Activated naive CD8-positive, alpha-beta T cell treated with anti-CD3 and anti-CD28 coated beads, Interleukin-2, amount 10 ng/mL, durations not matched to agents 7 days and 5 days (primary cell): ENCODE measurements at places on chromosomes 12 and 14. TPM values are rescaled to one million over a fixed set of nuclear protein-coding genes. Genes with fewer than 3 reads are reported as not detected.

The ACYP1 gene
- 54.7 TPM for total RNA-seq

DNA sequence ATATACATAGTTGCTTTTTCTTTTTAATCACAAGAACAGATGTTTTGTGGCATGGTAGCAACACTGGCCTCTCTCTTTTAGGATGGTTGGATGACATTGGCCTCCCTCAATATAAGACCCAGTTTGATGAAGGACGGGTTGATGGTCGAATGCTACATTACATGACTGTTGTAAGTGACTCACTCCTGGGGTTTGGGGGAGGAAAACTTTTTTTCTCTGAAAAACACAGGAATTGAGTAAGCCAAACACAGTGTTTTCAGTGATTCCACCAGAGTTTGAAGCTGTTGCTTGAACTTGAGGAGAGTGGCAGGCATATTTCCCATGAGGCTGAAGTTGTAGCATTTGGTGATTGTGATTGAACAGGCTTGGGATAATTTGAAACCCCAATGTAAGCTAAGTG, 13.7 kb upstream of the REP15 start:
- DNase-seq = no peak

GRCh38 chr14:23300687-23301223, 1.9 kb downstream of the PPP1R3E start:
- peak; percentile 48 for DNase-seq

The CCDC59 gene
- total RNA-seq = 56.2 TPM

The GPD1 gene
- 0.33 TPM for total RNA-seq

The IFI27 gene
- total RNA-seq = 237 TPM

The ALDH2 gene
- 1.9 TPM for total RNA-seq

The PPP1R1A gene
- total RNA-seq = not detected

DNA sequence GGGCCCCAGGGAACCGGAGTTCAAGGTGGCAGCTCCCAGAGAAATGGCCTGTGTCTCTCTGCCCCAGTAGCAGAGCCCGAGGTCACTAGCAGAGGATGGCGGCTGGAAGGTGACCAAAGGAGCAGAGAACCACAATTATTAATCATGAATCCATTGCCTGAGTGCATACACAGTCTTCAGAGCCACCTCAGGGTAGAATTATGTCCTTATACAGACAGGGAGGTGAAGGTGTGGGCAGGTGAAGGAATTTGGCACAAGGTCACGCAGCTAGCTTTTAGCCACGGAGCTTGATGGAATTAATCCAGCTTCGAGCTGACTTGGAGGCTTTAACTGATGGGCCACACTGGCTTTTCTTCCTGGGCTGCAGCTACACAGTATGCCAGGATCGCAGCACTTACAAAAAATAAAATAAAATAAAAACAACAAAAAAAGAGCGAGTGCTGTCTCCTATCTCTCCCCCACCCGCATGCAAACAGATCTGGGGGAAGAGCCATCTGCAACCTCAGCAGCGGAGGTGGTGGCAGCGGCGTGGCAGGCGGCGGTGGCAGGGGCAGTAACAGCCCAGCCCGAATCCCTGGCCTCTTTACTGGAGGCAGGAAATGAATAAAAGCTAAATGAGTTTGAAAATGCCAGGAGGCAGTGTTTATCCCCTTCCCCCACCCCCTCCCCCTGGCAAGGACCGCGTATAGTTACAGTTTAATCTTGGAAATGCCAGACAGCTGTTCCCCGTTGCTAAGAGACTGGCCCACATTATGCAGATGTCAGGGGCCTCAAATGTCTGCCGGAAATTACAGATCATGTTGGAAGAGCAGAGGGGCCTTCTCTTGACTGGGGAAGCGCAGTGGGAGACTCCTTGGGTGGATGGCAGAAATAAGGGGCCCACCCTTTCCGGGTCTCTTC, 93.5 kb downstream of the LRRC74A start:
- peak; percentile 54 for DNase-seq

- DNase-seq = no peak
These were observed 755.1 kb upstream of the TBX3 start for GRCh38 chr12:115439008-115439601.

- DNase-seq = no peak
These were observed 165.6 kb upstream of the TMCC3 start for GRCh38 chr12:94815958-94816357.

- no peak for DNase-seq
These were observed 60.2 kb upstream of the FERMT2 start for GRCh38 chr14:53011053-53011462.

GRCh38 chr14:71856199-71856919, 75.9 kb upstream of the RGS6 start:
- no peak for DNase-seq

The SLC7A8 gene
- 3.1 TPM for total RNA-seq

The KRT75 gene
- total RNA-seq = not detected

The DEPDC4 gene
- total RNA-seq = 2.3 TPM

The FBLN5 gene
- total RNA-seq = 2.4 TPM

DNA sequence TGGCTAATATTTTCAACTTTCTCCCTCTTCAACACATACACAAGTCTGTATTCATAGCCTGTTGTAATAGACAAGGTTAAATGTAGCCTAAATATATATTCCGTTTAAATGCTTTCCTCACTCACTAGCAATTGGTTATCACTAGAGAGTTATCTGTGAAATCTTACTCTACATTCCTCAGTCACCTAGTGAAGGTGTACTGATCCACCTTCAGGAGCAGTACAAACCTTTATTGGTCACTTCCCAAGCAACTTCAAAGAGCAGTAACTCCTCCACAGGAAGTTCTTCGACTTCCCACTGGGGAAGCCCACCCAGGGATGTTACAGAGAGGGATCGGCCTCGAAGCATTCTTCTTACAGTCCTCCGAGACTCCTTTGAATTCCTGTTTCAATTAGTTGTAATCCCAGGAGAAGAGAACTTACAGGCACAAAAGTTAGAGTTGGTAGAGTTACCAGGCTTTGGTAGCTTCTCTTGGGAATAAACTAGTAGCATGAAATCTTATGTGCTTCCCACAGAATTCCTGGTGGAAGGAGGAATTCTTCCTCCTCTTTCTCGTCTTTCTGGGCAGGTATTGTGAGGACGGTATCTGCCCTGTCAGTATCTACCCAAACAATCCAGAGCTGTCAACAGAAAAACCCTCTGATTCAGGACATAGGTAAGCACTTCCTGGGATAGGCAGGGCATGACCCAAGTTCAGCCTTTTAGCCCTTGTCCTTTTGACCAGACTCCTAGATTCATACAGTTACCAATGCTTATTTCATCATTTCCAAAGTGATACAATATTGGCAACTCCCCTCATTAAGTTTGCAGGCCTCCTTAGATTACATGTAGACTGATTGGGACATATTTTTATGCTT, at the start of gene GYS2:
Gene GYS2, minus strand, starts transcription at position 603 of the 857 bp plus-strand sequence. Its CDS starts 255 bp downstream, at position 348.
- DNase-seq = no peak

The TAS2R9 gene
- not detected for total RNA-seq

The MYH6 gene
- not detected for total RNA-seq

The GPR162 gene
- total RNA-seq = 0.51 TPM

GRCh38 chr14:101601606-101602465, 40.5 kb downstream of the DIO3 start:
- peak; percentile 15 for DNase-seq

DNA sequence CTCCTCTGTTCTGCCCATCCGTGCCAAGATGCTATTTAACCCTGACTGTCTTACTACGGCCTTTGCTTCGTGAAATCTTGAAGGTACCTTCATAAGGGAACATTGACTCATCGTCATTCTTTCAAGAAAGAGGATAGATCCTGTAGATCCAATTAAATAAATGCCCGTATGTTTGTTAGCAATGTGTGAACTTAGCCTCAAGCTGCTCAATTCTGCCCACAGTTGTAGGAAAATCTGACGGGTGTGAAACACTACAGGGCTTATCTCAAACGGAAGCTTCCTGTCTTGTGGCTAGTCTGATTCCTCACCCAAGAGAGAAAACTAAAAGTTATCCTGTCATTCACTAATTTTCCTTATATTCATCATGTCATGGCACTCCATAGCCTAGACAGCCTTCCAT, 168.0 kb upstream of the TBX3 start:
- no peak for DNase-seq

- DNase-seq = peak; percentile 16
These were observed 17.4 kb upstream of the KRT7 start for GRCh38 chr12:52215587-52216031.

The GPRC5D gene
- not detected for total RNA-seq

GRCh38 chr12:26786865-26787514, 46.0 kb downstream of the ITPR2 start:
- no peak for DNase-seq

- no peak for DNase-seq
These were observed 43.2 kb downstream of the KRT80 start for GRCh38 chr12:52148464-52149181.

- DNase-seq = no peak
These were observed 214.2 kb downstream of the ADAMTS20 start for GRCh38 chr12:43337571-43338444.

The MED13L gene
- 120 TPM for total RNA-seq

GRCh38 chr12:131087991-131088700, 134.4 kb downstream of the ADGRD1 start:
- DNase-seq = no peak

GRCh38 chr14:68359837-68360552, 432.9 kb downstream of the ZFP36L1 start:
- no peak for DNase-seq

DNA sequence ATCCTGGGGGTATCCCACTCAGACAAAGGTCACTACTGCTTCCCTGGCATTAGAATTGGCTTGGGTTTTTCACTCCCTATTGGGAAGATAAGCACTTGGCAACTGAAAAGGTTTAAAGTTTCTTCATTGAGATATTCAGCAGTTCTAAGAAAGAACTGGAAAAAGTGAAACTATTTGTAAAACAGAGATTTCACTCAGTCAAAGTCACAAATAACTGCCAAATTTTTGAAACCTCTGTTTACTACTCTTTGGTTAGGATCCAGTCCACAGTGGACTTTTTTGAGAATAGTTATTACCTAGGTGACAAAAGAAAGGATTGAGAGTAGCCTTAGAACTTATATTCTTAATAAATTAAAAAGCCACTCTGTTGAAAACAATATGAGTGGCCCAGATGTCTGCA, 84.8 kb downstream of the FIGNL2 start:
- no peak for DNase-seq

The SIX4 gene
- total RNA-seq = 0.17 TPM

- no peak for DNase-seq
These were observed 6.5 kb downstream of the TPH2 start for GRCh38 chr12:71945121-71945520.

- no peak for DNase-seq
These were observed 31.9 kb upstream of the SOS2 start for GRCh38 chr14:50263321-50263720.

GRCh38 chr12:89980236-89980635, 271.6 kb upstream of the ATP2B1 start:
- DNase-seq = no peak

GRCh38 chr12:67716817-67717216, 68.3 kb downstream of the DYRK2 start:
- DNase-seq = no peak

The LRFN5 gene
- total RNA-seq = not detected

The APOLD1 gene
- 12.1 TPM for total RNA-seq

DNA sequence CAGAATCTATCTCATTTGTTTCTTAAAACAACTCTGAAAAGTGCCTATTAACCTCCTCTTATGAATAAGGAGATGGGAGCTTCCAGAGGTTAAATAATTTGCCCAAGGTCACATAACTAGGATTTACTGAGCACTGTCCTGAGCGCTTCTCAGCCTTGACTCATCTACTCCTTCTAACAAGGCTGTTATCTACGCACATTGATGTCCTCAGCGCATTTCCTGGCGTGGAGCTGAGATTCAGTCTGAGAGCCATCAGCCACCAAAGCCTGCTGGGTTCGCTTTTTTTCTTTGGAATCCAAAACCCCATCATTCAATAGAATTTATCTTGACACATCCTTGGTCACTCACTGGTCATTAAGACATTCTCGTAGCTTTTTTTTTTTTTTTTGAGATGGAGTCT, 29.3 kb downstream of the AK7 start:
- no peak for DNase-seq

The KCNH5 gene
- not detected for total RNA-seq

GRCh38 chr12:47249719-47250357, 170.1 kb upstream of the AMIGO2 start:
- no peak for DNase-seq

GRCh38 chr14:39467889-39468524, 35.8 kb upstream of the FBXO33 start:
- DNase-seq = no peak

DNA sequence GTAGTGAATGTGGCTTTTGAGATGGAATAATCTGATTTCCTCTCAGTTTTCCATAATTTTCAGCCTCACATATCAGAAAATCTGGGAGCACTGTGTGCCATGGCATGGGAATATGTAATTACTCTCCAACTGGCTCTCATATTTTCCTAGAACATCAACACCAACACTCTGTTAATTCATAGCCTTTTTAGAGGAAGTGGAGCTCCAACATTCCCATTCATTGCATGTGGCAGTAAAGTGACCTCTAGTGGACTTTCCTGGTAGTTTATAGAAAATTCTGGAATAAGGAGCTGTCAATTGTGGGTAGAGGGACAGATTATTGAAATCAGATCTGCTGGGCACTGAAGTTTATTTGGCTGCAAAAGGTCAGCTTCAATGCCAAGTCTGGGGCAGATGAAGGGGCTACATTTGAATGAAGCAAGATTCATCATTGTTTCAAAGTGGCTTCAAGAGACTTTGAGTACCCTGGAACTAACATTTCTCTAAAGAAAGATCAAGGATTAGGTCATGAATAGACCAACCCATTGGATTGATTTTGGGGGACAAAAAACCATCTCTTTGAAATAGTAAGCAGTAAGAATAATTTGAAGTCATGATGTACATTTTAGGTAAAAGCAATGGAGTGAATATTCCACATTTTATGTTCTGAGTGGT, 23.6 kb upstream of the USP44 start:
- DNase-seq = no peak

DNA sequence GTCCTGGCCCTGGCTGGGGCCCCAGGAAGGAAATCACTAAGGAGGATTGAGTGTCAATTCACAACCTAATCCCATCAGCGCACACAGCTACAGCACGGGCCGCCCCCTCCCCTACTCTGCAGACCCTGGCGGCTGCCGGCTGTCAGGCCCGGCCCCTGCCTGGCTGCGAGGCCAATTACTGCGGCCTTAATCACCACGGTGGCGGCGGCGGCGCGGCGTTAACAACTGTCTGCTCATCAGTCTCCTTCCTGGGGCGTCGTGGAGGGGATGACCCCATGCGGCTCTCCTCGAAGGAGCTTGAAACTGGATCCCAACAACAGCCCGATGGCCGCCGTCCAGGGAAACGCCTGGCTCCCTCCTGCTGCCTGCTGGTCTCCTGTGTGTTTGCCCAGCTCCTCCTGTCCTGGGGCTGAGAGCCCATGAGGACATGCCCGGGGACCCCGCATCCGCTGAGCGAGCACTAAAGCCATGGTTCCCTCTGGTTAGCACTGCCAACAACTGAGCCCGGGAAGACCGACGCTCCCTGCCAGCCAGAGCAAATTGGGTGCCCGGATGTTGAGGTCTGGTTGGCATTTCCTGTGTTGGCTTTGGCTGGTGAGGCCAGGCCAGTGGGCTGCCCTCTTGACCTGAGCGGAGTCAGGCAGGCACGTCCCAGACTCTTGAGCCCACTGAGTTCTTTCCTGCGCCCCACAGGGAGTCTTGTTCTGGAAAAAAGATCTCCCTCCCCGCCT, 21.8 kb upstream of the EIF2B2 start:
- no peak for DNase-seq

GRCh38 chr14:60085085-60085484, 6.6 kb upstream of the PCNX4 start:
- DNase-seq = no peak
